ENCODE measurements at places on chromosomes 16 and 17.

DNA sequence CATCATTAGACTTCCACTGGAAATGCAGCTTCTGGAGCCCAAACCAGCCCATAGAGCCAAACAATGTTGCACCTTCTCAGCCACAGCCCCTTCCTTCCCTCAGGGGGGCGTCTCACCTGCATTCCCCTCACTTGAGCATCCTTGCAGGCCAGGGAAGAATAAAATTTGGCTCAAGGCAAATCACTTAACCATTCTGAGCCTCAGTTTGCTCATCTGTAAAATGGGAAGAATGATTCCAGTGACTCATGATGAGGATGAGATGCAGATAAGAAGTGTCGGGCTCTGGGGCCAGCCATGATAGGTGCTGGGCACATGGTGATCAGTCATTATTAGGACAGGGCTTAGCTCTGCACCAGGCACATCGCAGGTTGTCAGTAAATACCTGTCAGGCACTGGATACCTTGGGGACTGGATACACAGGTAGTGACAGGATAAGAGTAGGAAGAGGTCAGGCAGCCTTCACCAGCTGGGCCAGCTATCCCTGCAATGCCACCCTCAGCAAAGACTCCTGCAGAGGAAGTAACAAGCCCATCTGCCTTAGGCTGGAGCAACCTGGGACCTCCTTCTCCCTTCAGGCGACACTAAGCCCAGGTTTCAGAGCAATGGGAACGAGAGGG is 208.0 kb upstream of the TNRC6C start:
- no peak for DNase-seq

DNA sequence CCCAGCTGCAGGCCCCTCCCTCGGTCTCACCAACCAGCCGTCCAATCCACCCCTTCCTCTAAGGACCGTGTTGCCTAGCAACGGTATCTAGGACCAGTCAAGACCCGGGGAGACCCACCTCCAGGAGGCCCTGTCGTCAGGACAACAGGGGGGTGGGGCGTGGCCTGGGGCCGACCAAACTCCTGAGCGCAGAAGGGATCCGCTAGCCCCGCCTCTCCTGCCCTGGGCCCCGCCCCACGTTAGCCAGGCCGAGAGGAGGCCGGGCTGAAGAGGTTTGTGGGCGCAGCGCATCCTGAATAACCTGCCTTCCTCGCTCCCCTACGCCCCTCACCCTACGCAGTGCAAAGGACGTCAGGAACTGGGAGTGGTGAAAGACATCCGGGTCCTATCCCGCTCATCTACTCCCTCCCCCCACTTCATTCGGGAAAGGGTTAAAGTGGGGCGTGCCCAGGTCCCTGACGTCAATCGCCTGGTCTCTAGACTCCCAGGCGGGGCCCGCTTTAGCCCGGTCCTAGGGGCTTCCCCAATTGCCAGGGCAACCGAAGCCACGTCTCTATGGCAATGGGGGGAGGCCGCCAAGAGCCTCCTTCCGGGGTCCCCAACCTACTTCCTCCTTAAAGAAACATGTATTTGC is 14.7 kb downstream of the DLG4 start:
- peak; percentile 61 for DNase-seq

GRCh38 chr16:84686707-84687298 is 13.0 kb upstream of the USP10 start:
- DNase-seq = no peak

- no peak for DNase-seq
Measured at GRCh38 chr17:37518826-37519225, 29.1 kb downstream of the DUSP14 start.

- DNase-seq = no peak
Measured at GRCh38 chr17:77435272-77436057, 294.7 kb downstream of the SEC14L1 start.

DNA sequence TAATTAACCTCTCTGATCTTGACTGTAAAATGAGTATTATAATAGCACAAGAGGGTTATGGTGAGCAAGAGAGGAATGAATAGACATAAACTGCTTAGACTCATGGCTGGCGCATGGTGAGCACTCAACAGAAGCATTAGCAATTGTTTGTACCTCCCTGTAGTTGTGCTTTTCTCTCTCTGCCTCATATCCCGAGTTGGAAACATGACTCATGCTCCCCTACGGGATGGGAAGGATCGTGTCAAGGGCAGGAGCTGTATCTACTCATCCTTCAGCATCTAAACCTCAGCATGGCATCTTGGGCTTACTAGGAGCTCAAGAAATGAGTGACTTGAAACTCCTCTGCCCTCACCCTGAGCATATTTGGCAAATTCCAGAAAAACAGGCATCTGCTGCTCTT is 299.6 kb downstream of the MAP2K4 start:
- no peak for DNase-seq

DNA sequence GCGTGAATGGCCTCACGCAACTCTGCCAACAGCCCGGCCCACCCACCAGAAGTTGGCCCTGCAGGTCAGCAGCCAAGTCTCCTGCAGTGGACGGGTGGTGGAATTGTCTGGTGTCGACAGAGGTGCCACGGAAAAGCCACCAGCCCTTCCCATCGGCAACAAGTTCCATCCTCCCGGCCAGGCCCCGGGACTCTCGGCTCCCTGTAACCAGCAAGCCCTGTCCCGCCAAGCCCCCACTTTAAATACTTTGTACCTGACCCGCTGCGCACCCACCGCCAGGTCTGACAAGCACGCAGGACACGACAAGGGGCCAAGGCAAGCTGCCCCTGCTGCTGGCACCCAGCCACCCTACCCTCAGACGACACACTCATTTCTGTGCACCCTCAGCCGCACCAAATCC is 100.8 kb downstream of the RBFOX3 start:
- no peak for DNase-seq

- DNase-seq = no peak
Measured at GRCh38 chr17:73480740-73481139, 163.5 kb downstream of the SDK2 start.

GRCh38 chr16:56387396-56387795 is 37.9 kb downstream of the AMFR start:
- DNase-seq = no peak

GRCh38 chr17:62739645-62740388 is 68.3 kb downstream of the MARCHF10 start:
- no peak for DNase-seq

DNA sequence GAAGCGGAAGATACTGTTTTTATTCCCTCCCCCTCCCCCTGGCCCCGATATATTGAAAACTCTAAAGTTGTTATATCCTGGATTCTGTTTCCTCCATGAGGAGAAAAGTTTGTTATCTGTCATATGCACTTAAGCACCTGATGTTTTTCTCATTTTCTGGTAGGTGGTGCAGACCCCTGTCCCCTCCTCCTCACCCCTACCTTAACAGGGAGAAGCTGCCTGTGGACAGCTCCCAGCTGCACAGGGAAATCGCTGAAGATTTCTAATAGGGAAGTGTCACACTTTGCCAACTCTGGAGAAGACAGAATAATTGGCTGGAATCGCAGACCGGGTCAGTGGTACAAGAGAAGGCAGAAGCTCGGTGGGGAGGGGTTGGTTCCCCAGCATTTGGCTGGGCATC is 45.3 kb upstream of the TOB1 start:
- DNase-seq = no peak

- no peak for DNase-seq
Measured at GRCh38 chr16:49619811-49620157, 236.1 kb downstream of the ZNF423 start.

DNA sequence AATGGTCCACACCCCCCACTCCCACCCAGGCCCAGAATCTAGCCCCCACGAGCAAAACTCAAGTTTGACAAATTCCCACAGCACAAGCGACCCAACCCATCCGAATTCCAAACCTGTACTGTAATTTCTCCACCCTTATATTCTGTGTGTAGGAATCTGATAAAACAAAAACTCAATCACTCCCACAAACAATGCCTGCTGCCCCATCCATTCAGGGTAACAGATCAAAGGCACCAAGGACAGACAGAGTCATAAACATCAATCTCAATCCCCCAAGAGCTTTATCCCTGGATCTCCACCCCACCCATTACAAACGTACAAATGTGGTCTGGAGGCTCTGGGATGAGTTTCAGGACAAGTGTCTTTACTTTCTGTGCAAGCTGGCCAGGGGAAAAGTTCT is 157.8 kb downstream of the AXIN2 start:
- DNase-seq = no peak

DNA sequence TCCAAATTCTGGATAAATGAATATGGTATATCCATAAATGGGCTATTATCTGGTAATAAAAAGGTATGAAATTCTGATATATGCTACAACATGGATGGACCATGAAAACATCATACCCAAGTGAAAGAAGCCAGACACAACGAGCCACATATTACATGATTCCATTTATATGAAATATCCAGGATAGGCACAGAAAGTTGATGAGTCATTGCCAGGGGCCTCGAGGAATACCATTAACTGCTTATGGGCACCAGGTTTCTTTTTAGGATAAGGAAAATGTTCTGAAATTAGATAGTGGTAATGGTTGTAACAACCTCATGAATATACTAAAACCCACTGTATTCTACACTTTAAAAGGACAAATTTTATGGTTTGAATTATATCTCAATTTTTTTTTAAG is 123.2 kb downstream of the PITPNC1 start:
- DNase-seq = no peak

DNA sequence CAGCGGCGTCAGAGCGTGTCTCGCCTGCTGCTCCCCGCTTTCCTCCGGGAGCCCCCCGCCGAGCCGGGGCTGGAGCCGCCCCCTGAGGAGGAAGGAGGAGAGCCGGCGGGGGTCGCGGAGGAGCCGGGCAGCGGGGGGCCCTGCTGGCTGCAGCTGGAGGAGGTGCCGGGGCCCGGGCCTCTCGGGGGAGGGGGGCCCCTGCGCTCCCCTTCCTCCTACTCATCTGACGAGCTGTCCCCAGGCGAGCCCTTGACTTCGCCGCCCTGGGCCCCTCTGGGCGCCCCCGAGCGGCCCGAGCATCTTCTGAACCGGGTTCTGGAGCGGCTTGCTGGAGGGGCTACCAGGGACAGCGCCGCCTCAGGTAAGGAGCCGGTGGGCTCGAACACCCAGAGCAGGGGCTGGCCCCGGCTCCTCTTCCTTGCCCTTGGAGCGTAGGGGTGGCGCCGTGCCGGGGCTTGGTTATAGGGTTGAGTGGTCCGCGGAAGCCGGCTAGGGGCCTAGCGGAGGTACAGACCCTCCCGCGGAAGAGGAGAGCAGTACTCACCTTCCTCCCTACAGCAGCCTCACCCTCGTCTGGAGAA is 841 bp downstream of the RAPGEFL1 start:
- DNase-seq = no peak

DNA sequence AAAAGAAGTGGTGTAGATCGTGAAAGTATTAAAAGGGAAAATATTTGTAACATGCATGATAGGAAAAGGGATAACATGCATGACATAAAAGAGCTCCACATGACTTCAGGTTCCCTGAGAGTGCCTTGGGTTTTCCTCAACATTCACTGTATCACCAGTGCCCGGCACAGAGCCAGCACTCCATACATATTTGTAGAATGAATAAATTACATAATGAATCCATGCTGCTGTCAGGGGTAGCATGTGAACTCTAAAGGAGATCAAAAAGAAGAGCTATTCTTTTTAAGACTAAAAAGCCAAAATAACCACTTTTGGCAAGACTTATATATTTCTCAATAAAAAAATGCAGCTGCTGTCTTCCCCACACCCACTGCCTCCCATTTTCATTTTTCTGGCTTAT is 2.7 kb upstream of the ZNF594 start:
- DNase-seq = no peak

DNA sequence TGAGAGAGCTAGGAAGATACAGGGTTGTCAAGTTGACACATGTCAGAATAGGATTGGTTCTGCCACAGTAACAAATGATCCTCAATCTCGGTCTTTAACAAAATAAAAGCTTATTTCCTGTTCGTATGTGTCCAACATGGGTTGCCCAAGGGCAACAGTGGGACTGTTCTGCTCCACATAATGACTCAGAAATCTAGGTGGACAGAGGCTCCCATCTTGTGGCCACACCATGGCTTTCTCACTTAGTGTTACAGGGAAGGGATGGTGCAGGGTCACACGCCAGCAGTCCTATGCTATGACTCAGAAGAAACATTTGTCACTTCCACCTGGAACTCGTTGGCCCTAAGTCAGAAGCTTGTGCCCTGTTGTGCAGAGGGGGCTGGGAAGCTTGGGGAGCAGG is 364.9 kb downstream of the SNX29 start:
- DNase-seq = no peak

DNA sequence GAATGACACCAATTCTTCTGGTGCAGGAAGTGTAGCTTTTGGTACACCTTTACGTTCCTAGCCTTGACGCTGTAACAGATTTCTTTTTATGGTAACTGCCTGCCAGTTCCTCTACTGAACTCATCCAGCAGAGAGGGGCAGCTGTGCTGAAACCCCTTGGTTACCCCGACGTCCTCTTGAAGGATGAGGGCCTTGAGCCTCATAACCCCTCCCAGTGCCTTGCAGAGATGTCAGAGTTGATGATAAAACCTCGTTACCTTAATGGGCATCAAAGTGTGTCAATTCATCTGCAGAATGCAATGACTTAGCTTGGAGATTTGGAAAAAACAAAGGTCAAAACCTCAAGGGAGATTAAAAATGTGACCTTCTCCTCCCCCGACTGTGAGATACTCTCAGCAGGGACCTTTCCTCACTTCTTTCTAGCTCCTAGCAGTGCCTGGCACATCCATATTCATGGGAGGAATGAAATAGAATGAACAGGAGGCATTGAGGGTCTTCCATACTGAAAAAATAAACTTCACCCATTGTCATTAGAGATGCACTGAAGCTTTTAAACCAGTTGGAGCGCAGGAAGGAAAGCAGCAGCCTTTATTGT is 69.2 kb downstream of the SDR42E1 start:
- no peak for DNase-seq

All from NCI-H774 (cell line).